Left renal cortex interstitium (tissue), 4 donors: ENCODE measurements at places on chromosomes 1 and 21. TPM values are rescaled to one million over a fixed set of nuclear protein-coding genes. Genes with fewer than 3 reads are reported as not detected.

- DNase-seq: no peak
Observed at GRCh38 chr21:45316871-45317397, 29.2 kb upstream of the POFUT2 start.

GRCh38 chr1:214467078-214467585, 84.3 kb downstream of the PTPN14 start:
- DNase-seq: no peak

Gene GSTM2
- 207 TPM for polyA plus RNA-seq

DNA sequence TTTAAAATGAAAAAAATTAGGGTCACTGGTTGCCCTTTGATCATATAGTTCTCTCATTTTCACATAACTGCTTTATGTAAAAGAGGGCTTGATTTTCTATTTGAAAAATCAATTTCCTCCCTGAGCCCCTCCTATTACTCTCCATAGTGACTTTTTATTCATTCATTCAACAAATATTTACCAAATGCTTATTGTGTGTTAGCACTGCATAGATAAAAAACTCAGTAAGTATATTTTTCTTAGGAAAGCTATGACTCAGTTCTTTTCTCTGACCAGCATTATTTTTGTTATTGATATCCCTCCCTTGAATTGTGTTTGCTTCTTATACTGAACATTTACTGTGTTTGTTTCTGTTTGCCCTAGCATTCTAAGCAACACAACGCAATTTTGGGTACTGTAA, 59.8 kb downstream of the NTNG1 start:
- no peak for DNase-seq

Gene SLC35D1
- 16.7 TPM for polyA plus RNA-seq

Gene HAO2
- 103 TPM for polyA plus RNA-seq

DNA sequence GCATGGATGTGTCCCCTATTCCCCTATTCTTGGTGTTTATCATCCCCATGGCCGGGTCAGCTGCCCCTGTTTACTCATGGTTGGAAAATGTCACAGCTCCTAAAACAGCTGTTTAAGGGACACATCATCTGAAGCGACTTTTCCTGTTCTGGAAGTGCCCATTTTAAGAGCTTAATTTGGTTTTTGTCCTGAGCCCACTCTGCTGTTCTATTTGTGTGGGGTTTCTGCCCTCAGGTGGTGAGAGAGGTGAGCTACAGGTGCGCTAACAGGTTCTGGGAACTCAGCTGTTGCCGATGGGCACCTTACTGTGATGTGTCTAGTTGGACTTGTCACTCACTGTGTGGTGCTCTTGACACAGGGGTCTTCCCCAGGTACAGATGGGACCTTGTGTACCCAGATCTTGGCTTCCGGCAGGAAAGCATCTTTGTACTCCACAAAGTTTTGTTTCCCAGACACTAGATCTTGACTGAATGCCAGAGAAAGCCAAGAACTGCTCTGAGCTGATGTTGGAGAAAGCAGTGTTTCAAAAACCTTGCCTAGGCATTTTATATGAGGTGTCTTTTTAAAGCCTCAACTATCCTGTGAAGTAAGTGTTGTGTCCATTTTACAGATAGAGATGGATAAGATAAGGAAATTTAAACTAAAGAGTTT, 59.0 kb upstream of the CD1D start:
- DNase-seq: peak; percentile 63

Gene XCL1
- not detected for polyA plus RNA-seq

DNA sequence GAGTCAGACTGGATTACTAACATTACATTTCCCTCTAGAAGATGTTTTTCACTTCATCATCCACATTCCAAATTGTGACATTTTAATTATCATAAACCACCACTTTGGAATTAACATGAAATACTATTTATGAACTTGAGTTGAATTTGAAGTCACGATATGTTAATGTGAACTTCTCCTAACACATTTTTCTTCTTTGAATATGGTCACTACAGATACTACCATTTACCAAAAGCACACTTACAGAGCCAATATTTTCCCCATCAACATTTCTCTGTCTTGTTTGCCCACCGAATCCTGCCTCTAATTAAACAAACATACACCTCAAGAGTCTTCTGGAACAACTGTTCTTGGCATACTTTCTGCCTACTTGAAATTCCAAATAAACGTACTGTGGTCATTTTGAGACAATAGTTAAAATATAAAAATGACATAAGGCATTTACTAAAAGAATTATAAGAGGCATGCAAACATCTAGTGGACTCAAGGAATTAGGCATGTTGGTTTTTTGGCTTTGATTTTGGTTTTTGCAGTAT, 177.4 kb downstream of the AKT3 start:
- DNase-seq: no peak

DNA sequence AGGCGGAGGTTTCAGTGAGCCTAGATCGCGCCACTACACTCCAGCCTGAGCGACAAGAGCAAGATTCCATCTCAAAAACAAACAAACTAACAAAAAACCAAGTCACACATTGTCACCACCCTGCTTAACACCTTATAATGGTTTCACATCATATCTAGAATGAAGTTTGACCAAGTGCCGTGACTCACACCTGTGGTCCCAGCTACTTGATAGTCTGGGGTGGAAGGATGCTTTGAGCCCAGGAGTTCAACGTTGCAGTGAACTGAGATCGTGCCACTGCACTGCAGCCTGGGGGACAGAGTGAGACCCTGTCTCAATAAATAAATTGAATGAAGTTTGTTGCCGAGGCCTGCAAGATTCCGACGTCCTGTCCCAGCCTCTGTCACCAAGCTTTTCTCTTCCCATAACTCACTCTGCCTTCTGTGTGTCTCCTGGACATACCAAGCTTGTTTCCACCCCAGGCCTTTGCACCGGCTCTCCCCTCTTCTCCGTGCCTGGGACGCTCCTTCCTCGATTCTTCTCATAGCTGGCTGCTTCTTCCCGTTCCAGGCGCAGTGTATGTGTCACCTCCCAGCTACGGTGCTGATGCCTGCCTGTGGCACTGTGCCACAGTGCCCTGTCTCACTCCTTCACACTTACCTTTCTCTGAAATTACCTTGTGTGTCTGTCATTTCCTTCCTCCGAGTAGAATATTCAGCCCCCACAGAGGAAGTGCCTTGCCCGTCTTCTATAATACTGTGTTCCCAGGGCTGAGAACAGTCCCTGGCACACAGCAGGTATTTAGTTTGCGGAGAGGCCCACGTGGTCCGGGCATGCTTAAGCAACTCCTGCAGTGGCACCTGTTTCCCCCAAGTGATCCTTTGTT, 3.8 kb upstream of the SELENON start:
- DNase-seq: no peak

- DNase-seq: no peak
Observed at GRCh38 chr1:55402142-55402541, 187.0 kb upstream of the USP24 start.

DNA sequence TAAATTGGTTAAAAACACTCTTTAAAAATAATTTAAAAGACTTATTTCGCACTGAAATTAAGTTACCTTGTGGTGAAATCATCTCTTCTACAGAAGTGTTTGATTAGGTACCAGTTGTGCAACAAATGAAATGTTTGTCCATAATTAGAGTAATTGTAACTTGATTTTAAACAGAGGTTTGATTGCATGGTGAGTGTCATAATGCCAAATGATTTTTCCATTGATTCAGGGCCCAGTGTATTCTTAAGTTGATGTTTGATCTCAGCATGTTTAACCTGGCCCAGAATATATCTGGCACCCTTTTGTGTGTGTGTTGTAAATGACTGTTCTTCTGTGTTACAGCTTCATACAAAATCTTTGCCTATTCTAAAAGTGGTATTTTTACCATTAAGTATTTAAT, 28.5 kb downstream of the LRRC8B start:
- no peak for DNase-seq

Gene MNDA
- polyA plus RNA-seq: 4.1 TPM

GRCh38 chr1:41616563-41616962, 132.1 kb upstream of the EDN2 start:
- DNase-seq: no peak

- no peak for DNase-seq
Observed at GRCh38 chr1:167185062-167185461, 35.6 kb upstream of the POU2F1 start.

Gene PLA2G2D
- polyA plus RNA-seq: 0.06 TPM

- no peak for DNase-seq
Observed at GRCh38 chr1:62467092-62467491, 30.2 kb downstream of the USP1 start.
